ENCODE measurements at places on chromosomes 4 and X. TPM values are rescaled to one million over a fixed set of nuclear protein-coding genes. Genes with fewer than 3 reads are reported as not detected.
A peak's percentile ranks its signal among the peaks of the same experiment; 100 is the strongest.

Gene CYTL1
- polyA plus RNA-seq = not detected

Gene HEPH
- not detected for polyA plus RNA-seq

Gene ZCCHC12
- 0.09 TPM for polyA plus RNA-seq

Gene ZBTB49
- polyA plus RNA-seq = 3.7 TPM

Gene CACNA1F
- 0.03 TPM for polyA plus RNA-seq

Gene SAGE1
- not detected for polyA plus RNA-seq

Gene VCX3A
- polyA plus RNA-seq = 0.11 TPM

Gene ARHGAP36
- polyA plus RNA-seq = not detected

Gene XAGE2
- not detected for polyA plus RNA-seq

Gene SLC4A4
- 0.01 TPM for polyA plus RNA-seq

Gene NLRP2B
- polyA plus RNA-seq = not detected

Gene CXCL9
- not detected for polyA plus RNA-seq

GRCh38 chr4:155568641-155569220 is 97.9 kb upstream of the GUCY1A1 start:
- H3K27ac ChIP-seq = no peak overlapping the region
- H3K36me3 ChIP-seq = no peaks in the 10 kb centered on the region
- no peak overlapping the region for H3K4me3 ChIP-seq
- DNase-seq = no peak
- no peaks in the 10 kb centered on the region for H3K4me1 ChIP-seq

GRCh38 chr4:144562019-144562705 is 83.8 kb upstream of the HHIP start:
- H3K27ac ChIP-seq = no peak overlapping the region
- H3K36me3 ChIP-seq = no peaks in the 10 kb centered on the region
- DNase-seq = no peak
- no peaks in the 10 kb centered on the region for H3K27me3 ChIP-seq
- no peaks in the 10 kb centered on the region for H3K4me1 ChIP-seq
- H3K4me3 ChIP-seq = no peak overlapping the region

- DNase-seq = no peak
- H3K4me3 ChIP-seq = no peak overlapping the region
- no peaks in the 10 kb centered on the region for H3K4me1 ChIP-seq
Observed at GRCh38 chr4:122612540-122612939, 8.3 kb downstream of the IL21 start.

DNA sequence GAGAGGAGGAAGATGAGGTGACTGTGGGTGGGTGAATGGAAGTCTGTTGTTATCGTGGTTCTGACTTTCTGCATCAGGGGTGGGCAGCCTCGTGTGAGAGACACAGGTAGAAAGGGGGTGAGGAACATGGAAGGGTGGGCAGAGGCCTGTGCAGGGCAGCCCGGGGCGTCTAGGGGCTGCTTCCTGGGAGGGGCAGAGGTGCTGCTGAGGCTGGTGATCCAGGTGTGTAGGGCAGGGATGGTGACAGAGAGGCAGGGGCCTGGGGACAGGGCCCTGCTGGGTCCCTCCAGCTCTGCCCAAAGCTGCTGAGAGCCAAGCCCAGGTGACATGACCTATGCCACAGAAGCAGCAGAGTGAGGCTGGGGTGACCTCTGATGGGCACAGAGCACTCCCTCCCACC is 89.7 kb upstream of the C4orf50 start:
- no peak overlapping the region for H3K4me3 ChIP-seq
- H3K27ac ChIP-seq = no peak overlapping the region
- DNase-seq = no peak
- H3K36me3 ChIP-seq = no peaks in the 10 kb centered on the region

GRCh38 chr4:7899184-7899869 is 40.3 kb downstream of the AFAP1 start:
- no peak overlapping the region for H3K27ac ChIP-seq
- peaks cover 5% of the 10 kb centered on the region for H3K4me1 ChIP-seq
- no peak for DNase-seq
- H3K27me3 ChIP-seq = no peaks in the 10 kb centered on the region
- no peaks in the 10 kb centered on the region for H3K36me3 ChIP-seq
- H3K4me3 ChIP-seq = no peak overlapping the region

DNA sequence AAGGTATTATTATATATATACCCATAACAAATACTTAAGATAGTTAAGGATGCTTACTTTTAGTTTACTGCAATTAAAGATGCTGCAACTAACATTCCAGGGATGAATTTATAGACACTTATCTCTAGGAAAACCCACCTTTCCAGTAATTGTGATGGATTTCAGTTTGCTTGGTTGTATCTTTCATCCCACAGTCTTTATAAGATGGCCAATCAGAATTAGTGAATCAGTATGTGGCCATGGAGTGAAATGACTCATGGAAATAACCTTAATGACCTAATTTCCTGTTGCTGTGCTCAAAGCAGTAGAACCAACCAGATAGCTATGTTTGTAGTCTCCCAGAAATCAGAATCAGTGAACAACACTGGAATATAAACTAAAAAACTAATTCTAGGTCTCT is 26.4 kb downstream of the MOSPD2 start:
- no peak for DNase-seq
- no peaks in the 10 kb centered on the region for H3K4me1 ChIP-seq
- no peak overlapping the region for H3K4me3 ChIP-seq

- no peak for DNase-seq
- no peak overlapping the region for H3K4me3 ChIP-seq
- H3K27ac ChIP-seq = no peak overlapping the region
Observed at GRCh38 chrX:68675571-68675970, 28.1 kb downstream of the STARD8 start.

- no peak overlapping the region for H3K4me3 ChIP-seq
- no peaks in the 10 kb centered on the region for H3K36me3 ChIP-seq
- H3K4me1 ChIP-seq = no peaks in the 10 kb centered on the region
- DNase-seq = no peak
- H3K27me3 ChIP-seq = no peaks in the 10 kb centered on the region
Observed at GRCh38 chrX:140477987-140478386, 26.9 kb downstream of the SOX3 start.

DNA sequence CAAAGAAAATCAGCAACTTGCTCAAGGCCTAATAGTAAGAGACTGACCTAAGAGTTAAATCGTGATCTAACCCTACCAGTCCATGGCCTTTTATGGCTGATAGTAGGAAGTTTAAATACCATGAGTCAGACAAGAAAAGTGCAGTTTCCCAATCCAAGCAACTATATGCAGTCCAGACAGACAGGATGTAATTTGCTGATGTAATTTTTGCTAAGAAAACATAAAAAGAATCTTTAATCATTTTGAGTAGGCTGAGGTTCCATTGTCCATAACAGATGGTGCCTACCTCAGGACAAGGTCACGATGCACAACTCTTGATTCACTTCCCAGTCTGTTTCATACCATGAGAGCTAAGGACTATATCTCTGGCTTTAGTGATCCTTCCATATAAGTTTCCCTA is 317.5 kb upstream of the GRIA3 start:
- H3K27me3 ChIP-seq = no peaks in the 10 kb centered on the region
- H3K27ac ChIP-seq = no peak overlapping the region
- H3K4me1 ChIP-seq = no peaks in the 10 kb centered on the region
- H3K36me3 ChIP-seq = no peaks in the 10 kb centered on the region

DNA sequence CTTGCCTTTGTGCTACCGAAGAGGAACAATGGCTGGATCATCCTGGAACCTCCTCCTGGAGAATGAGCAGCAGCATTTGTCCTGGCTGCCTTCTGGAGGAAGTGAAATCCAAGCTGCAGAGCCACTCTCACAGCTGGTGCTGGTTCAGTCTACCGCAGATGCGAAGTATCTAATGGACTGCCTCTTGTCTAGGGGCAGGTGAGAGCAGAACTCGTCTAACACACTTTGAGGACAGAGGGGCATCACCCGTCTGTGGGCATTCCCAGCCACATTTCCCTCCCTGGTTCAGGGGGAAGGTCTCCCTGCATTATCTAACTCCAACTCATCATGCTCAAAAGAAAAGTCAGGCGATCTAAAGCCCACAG is 338.2 kb upstream of the GATB start:
- no peaks in the 10 kb centered on the region for H3K36me3 ChIP-seq
- peaks cover 11% of the 10 kb centered on the region for H3K27me3 ChIP-seq
- no peak for DNase-seq
- H3K4me3 ChIP-seq = no peak overlapping the region
- no peaks in the 10 kb centered on the region for H3K4me1 ChIP-seq
- H3K27ac ChIP-seq = no peak overlapping the region

- H3K4me1 ChIP-seq = no peaks in the 10 kb centered on the region
- no peak for DNase-seq
- no peak overlapping the region for H3K4me3 ChIP-seq
- H3K27me3 ChIP-seq = no peaks in the 10 kb centered on the region
- H3K36me3 ChIP-seq = no peaks in the 10 kb centered on the region
Observed at GRCh38 chrX:46704767-46705386, 54.0 kb downstream of the SLC9A7 start.

DNA sequence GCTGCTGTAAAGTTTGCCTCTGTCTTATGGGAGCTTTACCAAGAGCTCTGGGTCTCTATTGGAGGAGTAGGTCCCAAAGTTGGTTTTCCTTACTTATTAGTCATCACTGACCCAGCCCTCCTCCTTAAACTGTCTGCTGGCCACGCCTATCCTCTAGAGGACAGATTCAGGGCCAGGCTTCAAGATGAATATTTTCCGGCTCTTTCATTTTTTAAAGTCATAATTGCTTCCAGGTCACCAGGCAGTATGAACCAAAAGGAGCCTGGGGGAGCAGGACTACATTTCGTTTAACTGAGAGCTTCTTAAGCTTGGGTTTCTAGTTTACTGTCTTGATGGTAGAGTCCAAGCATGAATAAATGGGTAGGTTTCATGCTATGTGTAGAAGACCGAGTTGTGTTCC is 13.7 kb downstream of the BCORL1 start:
- no peaks in the 10 kb centered on the region for H3K36me3 ChIP-seq
- H3K4me1 ChIP-seq = 0 out of 2 replicates have a peak, but pooled peaks cover 9% of the 10 kb centered on the region
- no peak for DNase-seq
- no peak overlapping the region for H3K4me3 ChIP-seq
- H3K27me3 ChIP-seq = no peaks in the 10 kb centered on the region

DNA sequence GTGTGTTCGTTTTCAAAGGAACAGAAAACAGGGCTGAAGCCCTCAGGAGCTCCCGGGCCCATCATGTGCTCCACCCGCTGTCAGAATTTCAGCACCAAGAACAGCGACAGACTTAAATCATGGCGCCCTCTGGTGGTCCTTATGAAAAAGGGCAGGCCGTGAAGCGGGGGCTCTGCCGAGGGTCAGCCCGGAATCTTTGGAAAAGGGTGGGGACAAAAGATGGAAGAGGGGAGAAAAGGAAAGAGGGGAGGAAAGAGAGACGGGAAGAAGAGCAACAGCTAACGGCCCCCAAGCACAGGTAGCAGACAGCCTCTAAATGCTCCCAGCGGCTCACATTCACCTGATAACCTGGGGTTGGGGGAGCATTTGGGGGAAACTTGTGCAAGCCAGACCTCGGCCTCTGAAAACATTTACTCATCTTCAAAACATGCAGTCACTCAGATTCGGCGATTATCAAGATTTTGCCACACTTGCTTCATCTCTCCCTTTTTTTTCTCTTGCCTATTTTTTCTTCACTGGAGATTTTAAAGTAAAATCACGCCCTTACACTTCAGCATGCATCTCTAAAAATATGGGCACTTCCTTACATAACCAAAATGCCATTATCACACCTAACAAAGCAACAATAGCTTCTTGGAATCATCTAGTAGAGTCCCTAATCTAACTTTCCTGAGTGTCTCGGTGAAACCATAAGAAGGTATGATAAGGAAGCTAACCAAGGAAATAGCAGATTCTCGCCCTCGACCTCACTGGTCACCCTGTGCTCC is 28.1 kb upstream of the MAN2B2 start:
- no peaks in the 10 kb centered on the region for H3K27me3 ChIP-seq
- no peaks in the 10 kb centered on the region for H3K36me3 ChIP-seq
- peak; percentile 59 for DNase-seq
- no peak overlapping the region for H3K27ac ChIP-seq
- H3K4me1 ChIP-seq = no peaks in the 10 kb centered on the region
- no peak overlapping the region for H3K4me3 ChIP-seq

GRCh38 chr4:142248946-142249345 is 597.2 kb downstream of the INPP4B start:
- no peak overlapping the region for H3K27ac ChIP-seq
- no peaks in the 10 kb centered on the region for H3K36me3 ChIP-seq
- no peak for DNase-seq
- no peak overlapping the region for H3K4me3 ChIP-seq
- H3K27me3 ChIP-seq = no peaks in the 10 kb centered on the region
- no peaks in the 10 kb centered on the region for H3K4me1 ChIP-seq

DNA sequence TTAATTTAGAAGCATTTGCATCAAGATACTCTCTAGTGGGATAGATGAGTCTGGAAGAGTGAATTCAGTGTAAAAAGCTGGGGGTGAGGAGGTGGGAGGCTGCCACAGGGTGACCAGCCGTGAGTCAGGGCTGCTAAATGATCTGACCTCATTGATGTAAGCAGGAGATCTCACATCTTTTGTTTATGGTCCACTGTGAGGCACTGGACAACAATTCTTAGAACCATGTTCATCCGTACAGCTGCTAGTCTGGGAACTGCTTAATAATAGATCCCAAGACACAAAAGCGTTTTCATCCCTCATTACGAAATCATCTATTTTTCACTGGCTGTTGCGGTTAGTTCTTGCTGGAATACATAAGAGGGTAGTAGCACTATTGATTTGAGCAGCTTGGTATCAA is 14.1 kb downstream of the KLF3 start:
- no peaks in the 10 kb centered on the region for H3K27me3 ChIP-seq
- H3K36me3 ChIP-seq = peaks cover 44% of the 10 kb centered on the region
- no peak for DNase-seq
- H3K4me3 ChIP-seq = no peak overlapping the region

GRCh38 chrX:51643377-51643776 is 24.7 kb upstream of the CENPVL3 start:
- no peaks in the 10 kb centered on the region for H3K4me1 ChIP-seq
- H3K4me3 ChIP-seq = no peak overlapping the region
- no peak for DNase-seq

DNA sequence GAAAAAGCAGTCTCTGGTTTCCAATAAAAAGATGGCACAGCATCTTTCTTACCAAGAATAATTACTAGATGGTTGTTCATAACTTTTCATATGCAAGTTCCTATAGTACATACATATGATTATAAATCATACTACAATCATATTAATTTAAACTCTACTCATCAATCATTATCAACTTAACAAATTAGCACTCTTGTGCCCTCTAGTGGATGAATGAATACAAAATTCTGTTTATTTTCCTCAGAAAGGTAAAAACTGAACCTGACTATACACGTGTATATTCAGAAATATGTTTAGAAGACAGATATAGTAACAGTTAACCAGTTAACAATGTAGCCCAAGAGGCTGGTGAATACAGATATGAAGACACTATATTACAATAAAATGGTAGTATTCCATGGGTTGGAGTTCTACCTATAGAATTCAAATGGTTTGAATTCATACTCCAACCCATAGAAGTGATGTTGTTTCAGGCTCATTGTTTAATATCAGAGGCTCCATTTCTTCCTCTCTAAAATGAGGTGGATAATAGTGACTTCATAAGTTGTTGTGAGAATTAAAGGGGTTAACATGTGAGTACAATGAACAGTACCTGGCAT is 100.0 kb downstream of the ADAMTS3 start:
- H3K4me3 ChIP-seq = no peak overlapping the region
- H3K36me3 ChIP-seq = no peaks in the 10 kb centered on the region
- H3K4me1 ChIP-seq = no peaks in the 10 kb centered on the region
- DNase-seq = peak; percentile 17
- no peak overlapping the region for H3K27ac ChIP-seq

- no peak overlapping the region for H3K4me3 ChIP-seq
- H3K27me3 ChIP-seq = no peaks in the 10 kb centered on the region
- no peak overlapping the region for H3K27ac ChIP-seq
- DNase-seq = no peak
Observed at GRCh38 chr4:69092190-69092589, 4.1 kb upstream of the UGT2B7 start.
